ENCODE measurements at places on chromosomes 1 and 21.

DNA sequence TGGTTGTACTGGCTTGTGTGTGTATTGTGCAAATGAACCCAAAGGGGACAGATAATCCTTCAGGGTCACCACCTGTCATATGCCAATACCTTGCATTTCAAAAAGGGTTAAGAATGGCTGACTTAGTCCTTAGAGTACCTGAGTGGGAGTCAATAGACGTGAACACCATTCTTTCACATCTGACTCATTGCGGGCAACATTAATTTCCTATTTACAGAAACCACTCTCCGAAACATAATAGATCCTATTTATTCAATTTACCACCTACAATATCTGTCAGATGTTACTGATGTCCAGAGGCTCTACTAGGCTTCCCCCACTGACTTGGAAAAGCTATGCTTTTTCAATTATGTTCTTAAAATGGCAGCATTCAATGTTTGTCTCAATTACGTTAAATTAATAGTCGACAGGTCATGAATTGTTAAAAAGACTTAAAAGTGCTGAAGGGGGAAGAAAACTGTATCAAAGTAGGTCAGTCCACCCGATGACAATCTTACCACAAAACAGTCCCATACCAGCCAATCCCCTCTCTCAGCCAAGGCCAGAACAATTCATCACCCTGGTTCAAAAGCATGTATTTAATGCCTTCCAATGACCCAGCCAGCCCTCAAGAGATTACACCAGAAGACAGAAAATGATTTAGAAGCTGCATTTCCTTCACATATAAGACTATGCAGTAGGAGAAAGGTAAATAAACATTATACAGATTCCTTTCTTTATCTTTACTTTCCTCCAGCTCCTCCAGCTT is 48.6 kb upstream of the PLA2G2C start:
- no peak for DNase-seq

GRCh38 chr1:150875197-150876118 is 941 bp downstream of the ARNT start:
- DNase-seq, result no peak

GRCh38 chr1:119840745-119841144 is 29.5 kb upstream of the REG4 start:
- no peak for DNase-seq

DNA sequence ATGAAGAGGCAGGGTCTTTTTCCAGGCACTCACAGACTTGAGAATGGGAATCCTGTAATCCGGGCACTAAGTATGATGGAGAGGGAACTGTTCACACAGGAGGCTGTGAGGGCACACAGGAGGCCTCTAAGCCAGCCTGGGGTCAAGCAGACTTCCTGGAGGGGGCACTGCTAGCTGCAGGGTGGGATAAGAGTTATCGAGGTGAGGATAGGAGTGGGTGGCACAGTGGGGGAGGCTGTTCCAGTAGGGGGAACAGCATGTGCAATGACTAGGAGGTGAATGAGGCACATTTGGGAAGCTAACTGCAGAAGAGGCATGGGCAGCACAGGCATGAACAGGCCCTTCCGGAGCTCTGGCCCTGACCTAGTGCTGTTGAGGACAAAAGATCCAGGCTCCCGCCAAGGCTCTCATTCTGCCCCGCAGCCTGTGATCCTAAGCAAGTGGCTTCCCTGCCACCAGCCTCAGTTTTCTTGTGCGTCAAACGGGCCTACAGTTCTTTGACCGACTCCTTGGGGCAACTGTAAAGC is 216.7 kb downstream of the TRABD2B start:
- no peak for DNase-seq

DNA sequence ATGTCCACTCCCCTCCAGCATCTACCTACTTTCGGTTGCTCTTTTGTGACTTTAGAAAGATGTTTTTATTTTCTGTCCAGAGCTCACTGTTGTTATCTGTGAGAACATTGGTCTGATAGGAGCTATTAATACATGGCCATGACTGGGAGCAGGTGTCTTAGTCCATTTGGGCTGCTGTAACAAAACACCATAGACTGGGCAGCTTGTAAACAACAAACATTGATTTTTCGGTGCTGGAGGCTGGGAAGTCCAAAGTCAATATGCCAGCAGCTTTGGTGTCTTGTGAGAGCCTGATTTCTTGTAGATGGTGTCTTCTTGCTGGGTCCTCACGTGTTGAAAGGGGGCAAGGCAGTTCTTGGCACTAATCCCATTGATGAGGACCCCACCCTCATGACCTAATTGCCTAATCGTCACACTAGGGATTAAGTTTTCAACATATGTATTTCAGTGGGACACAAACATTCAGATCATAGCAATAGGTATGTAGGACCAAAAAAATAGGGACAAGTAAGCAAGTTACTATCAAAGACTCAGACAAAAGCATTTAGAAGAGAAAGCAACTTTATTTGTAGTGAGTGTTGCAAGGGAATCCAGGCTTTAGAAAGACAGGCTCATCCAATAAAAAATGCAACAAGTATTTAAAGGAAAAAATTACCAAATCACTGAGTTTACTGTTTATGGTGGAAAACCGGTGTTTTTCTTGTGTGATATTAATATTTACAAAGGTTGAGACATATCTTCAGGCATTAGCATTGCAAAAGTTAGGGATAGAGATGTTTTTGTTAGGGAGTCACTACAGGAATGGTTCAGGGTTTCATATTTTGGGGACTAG is 55.2 kb upstream of the WDR26 start:
- no peak for DNase-seq

- no peak for DNase-seq
Measured at GRCh38 chr1:201399352-201400126, 415 bp upstream of the LAD1 start.

DNA sequence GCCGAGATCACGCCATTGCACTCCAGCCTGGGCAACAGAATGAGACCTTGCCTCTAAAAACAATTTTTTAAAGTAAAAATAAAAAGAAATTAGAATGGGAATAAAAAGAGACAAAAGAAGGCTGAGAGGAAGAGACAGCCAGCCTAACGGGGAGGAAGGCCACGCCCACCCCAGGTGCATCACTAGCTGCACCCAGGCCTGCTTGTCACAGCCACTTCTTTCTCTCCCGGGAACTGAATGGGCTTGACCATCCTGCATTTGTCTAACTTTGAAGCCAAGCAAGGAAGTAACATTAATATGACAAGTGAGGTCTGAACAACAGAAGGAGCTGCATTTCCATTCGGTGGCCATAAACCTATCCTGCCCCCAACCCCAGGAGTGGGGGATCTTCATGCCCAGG is 20.8 kb upstream of the EFNA1 start:
- DNase-seq, result no peak

- DNase-seq, result no peak
Measured at GRCh38 chr1:239526391-239526790, 140.0 kb downstream of the CHRM3 start.

- DNase-seq, result no peak
Measured at GRCh38 chr21:26776310-26777021, 68.7 kb downstream of the ADAMTS1 start.

GRCh38 chr1:64875606-64876005 is 90.7 kb downstream of the JAK1 start:
- DNase-seq, result no peak

GRCh38 chr1:61182480-61182879 is 100.1 kb downstream of the NFIA start:
- no peak for DNase-seq
